ENCODE measurements at places on chromosomes 13 and 19.

- no peak for DNase-seq
Measured at GRCh38 chr13:33679658-33680012, 138.3 kb upstream of the RFC3 start.

GRCh38 chr13:84126671-84127171 lies 244.4 kb upstream of the SLITRK1 start:
- no peak for DNase-seq

- DNase-seq, result no peak
Measured at GRCh38 chr19:1672769-1673644, 20.6 kb upstream of the TCF3 start.

GRCh38 chr19:14375582-14376291 lies 5.5 kb upstream of the ADGRE5 start:
- no peak for DNase-seq

- DNase-seq, result no peak
Measured at GRCh38 chr13:91902291-91902690, 503.9 kb downstream of the GPC5 start.

- no peak for DNase-seq
Measured at GRCh38 chr13:100209857-100210825, 121.2 kb downstream of the PCCA start.

DNA sequence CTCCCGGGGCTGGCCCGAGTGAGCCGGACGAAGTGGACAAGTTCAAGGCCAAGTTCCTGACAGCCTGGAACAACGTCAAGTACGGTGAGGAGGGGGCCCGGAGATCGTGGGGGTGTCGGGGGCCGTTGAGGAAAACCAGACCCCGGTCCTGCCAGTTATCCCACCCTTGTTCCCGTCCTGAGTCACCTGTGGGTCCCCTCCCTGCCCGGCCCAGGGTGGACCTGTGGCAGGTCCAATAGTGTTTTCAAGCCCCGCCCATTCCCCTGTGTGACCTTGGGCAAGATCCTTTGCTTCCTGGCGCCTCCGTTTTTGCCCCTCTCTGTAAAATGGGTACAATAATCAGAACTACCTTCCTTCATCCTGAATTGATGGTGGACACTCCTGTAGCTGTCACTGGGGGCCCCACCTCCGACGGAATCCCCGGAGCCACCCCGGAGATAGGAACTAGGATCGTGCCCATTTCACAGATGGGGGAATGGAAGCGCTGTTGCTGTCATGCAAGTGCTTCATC lies 593 bp downstream of the ATG4D start:
- no peak for DNase-seq

Data from activated CD8-positive, alpha-beta memory T cell treated with anti-CD3 and anti-CD28 coated beads, Interleukin-2, amount 50 U/mL, for 48 hours (primary cell).